ENCODE measurements at places on chromosomes 2 and 18. TPM values are rescaled to one million over a fixed set of nuclear protein-coding genes. Genes with fewer than 3 reads are reported as not detected.

The DLGAP1 gene
- total RNA-seq = 3.7 TPM

The FAM228B gene
- total RNA-seq = 20.4 TPM

DNA sequence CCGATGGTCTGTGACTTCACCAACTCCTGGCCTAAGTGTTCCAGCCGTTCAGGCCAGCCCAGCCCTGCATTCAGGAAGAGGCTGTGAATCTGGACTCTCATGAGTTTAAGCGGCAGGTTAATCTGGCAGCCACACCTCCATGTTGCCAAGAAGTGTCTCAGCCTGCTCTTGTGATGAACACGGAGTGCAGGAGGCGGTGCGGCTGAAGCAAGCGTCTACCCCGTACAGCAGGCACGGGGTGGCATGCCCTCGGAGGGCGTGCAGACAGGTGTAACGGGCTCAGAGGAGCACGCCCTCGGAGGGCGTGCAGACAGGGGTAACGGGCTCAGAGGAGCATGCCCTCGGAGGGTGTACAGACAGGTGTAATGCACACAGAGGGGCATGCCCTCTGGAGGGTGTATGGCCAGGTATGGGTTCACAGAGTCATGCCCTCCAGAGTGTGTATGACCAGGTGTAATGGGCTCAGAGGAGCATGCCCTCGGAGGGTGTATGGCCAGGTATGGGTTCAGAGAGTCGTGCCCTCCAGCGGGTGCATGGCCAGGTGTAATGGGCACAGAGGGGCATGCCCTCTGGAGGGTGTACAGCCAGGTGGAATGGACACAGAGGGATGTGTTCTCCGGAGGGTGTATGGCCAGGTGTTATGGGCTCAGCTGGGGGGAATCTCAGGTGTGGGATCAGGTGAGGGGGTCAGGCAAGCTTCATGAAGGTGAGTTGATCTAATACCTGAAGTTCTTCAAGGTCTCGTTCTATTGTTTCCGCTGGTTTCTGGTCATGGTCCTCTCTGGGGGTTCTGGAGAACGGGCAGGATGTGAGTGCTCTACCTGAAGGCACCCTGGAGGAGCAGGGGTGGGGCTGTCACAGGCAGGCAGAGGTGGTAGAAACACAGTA lies 22.6 kb downstream of the CROCC2 start:
- no peak overlapping the region for H3K4me3 ChIP-seq
- DNase-seq = no peak
- H3K4me1 ChIP-seq = peaks cover 15% of the 10 kb centered on the region
- H3K27me3 ChIP-seq = no peaks in the 10 kb centered on the region
- H3K27ac ChIP-seq = no peak overlapping the region
- no peaks in the 10 kb centered on the region for H3K36me3 ChIP-seq

- no peaks in the 10 kb centered on the region for H3K27me3 ChIP-seq
- no peak overlapping the region for H3K27ac ChIP-seq
- no peaks in the 10 kb centered on the region for H3K36me3 ChIP-seq
Observed at GRCh38 chr18:13570216-13570615, 156.1 kb downstream of the FAM210A start.

DNA sequence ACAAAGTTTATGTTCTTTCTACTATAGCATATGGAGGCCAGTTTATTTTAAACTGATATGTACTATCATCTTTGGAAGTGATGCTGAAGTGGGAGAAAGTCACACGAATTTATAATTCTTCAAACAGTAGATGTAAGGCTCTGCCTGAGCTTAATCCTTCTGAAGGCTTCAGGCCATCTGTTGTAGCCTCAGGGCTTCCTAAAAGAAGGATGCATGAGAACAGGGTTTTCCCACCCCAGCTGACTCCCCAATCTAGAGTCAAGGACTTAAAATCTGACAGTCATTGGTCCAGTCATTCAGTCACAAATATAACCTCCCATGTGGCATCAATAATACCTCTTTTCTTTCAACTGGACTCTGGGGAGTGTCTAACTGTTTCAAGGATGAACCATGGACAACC lies 330.5 kb downstream of the KCNS3 start:
- H3K27ac ChIP-seq = no peak overlapping the region
- H3K36me3 ChIP-seq = no peaks in the 10 kb centered on the region
- H3K27me3 ChIP-seq = peaks cover 35% of the 10 kb centered on the region
- no peak overlapping the region for H3K4me3 ChIP-seq

DNA sequence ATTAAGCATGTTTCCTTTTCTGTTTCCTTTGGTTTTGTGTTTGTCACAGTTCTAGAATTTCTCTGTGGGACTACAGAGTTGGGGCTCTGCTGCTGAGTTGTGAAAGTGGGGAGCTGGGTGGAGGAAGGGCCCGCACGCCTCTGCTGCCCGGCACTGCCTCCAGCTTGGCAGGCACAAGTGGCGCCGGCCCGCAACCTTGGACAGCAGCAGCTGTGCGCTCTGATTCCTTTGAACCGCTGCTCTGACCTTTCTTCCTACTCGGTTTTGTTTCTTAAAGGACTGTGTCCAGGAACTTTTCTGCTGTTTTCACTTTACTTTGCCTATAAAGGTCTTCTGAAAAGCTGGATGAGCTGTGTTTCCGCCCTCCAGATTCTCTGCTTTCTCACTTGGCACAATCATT lies 137.6 kb upstream of the ALPP start:
- H3K27me3 ChIP-seq = no peaks in the 10 kb centered on the region
- H3K4me3 ChIP-seq = no peak overlapping the region
- H3K27ac ChIP-seq = no peak overlapping the region
- peaks cover 17% of the 10 kb centered on the region for H3K36me3 ChIP-seq
